ENCODE measurements at places on chromosomes 1 and 21.

DNA sequence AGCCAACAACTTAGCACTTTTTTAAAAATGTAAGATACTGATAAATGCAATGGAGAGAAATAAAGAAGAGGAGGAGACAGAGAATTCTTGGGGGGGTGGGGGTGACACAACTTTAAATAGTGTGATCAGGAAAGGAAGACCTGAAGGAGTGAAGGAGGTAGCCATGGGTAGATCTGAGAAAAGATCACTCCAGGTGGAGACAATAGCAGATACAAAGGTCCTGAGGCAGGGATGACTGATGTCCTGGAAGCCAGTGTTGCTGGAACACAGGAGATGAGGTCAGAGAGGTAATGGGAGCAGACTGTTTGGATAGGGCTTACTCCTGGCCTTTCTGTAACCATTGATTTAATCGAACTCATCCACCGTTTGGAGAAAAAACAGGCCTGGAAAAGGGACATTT is 24.6 kb upstream of the TRABD2B start:
- DNase-seq = no peak

- DNase-seq = no peak
Measured at GRCh38 chr1:201051399-201051798, 27.9 kb upstream of the KIF21B start.

- peak; percentile 24 for DNase-seq
Measured at GRCh38 chr1:237640966-237641365, 249.8 kb downstream of the ZP4 start.

GRCh38 chr1:20430355-20431175 is 55.4 kb downstream of the CAMK2N1 start:
- DNase-seq = peak; percentile 34

DNA sequence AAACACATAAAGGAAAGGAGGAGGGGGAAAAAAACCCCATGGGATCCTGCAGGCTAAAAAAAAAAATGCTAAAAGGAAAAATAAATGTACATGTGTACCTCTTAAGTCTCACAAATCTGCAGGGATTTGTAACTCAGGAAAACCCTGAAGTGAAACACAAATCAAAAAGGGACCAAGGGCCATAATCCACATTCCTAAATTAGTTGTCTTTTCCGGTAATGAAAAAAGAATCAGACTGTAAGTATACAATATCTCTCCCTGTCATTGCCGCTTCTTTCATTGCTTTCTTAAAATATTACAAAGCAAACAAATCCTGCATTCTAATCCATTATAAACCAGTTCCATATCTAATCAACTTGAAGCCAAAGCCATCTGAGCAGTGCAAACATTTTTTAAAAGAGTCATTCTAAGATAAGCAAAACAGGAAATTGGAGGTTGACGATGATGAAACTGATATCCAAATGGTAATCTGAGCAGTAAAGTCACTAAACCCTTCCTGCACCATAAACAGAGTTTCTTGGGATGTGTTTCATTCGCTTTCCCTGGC is 58.7 kb upstream of the SIM2 start:
- DNase-seq = no peak

DNA sequence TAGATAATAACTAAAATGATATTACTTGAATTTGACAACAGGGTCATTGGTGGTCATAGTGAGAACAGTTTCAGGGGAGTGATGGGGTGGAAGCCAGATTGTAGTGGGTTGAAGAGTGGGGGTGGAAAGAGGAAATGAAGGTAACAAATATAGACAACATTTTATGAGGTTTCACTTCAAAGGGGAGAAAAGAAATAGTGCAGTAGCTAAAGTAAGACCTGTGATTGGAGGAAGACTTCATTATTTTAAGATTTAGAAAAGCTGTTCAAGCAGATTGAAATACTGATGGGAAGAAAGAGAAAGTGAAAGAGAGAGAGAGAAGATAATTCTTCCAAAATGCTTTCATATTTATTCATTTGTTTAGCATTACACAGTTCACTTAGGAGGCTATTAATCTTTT is 52.0 kb upstream of the KCNA3 start:
- no peak for DNase-seq

DNA sequence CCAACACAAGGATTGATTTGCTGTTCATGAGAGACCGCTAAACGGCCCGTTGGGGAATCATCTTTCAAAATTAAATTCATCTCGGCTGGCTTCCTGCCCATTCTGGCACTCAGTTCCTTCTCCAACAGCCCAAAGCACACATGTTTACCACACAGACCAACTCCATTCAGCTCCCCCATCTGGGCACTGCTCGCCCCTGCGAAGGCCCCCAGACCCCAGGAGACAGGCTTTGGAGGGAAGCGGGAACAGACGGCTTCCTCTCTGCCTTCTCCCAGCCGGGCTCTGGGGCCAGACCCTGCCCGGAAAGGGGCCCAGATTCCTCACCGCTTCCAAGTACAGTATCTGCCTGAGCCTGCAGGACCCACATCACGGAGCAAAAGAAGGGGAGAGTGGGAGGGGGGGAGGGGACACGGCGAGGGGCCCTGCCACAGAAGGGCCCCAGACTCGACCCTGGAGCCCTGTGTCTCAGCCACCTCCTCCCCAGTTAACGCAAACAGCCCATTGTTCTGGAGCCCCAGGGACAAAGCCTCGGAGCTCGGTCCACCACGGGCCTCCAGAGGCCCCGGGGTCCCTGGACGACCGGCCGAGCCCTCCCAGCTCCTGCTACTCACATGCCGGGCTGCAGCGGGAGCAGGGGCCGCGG is 660 bp downstream of the MEGF6 start:
- peak; percentile 16 for DNase-seq

- no peak for DNase-seq
Measured at GRCh38 chr1:28295936-28296335, 32.9 kb upstream of the MED18 start.

DNA sequence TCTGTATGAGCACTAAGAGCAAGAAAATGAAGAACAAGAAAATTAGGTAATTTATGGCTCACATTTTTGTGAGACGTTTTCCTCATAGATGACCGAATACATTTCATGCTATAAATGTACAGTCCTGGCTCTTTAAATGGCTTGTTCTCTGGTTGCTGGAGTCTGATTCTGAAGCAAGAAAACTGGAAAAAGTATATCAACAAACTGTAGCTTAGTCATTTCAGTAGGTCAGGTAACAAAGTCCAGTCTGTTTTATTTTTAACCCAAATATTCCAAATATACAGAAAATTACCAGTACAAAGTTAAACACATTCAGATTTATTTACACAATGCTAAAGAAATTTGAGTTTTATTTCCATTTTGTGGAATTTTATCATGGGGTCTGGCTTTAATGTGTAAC is 2.5 kb upstream of the MYBPHL start:
- no peak for DNase-seq

DNA sequence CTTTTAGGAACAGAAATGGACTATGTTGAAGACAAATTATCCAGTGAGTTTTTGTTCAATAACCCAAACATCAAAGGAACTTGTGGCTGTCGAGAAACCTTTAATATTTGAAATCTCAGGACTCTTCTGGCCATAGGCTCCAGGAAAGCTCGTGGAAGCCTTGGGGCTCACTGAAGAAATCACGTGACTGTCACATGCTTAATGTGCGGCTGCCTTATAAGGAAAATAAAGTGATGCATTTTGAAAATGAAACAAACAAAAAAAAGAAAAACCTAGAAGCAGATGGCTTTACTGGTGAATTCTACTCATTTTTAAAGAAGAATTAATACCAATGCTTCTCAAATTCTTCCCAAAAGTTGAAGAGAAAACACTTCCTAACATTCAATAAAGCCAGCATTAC is 228.4 kb upstream of the RAB4A start:
- no peak for DNase-seq

DNA sequence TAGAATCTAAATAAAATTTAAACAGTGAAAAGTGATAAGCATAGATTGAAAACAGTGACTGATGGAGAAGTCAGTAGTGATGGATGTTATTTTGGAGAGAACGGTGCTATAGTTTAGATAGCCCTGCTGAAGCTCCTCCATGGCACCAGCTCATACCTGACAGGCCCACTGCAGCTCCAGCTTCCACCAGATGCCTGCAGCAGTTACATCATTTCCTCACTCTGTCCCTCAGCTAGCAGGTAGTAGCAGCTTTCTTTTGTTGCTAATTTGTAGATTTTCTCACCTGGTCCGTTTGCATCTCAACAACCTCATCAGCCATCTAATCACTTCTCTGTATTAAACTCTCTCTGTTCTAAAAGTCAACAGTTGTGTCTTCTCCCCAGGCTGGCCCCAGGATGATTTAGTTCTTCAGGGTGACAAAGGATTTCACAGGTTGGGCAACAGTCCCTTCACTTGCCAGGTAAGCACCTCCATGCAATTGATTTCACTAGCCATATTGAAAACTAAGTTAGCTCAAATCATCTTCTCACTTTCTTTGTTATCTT is 128.3 kb downstream of the LMX1A start:
- no peak for DNase-seq

GRCh38 chr1:169121146-169121923 is 14.8 kb downstream of the ATP1B1 start:
- no peak for DNase-seq

- DNase-seq = no peak
Measured at GRCh38 chr1:186481303-186481888, 20.5 kb upstream of the PDC start.

DNA sequence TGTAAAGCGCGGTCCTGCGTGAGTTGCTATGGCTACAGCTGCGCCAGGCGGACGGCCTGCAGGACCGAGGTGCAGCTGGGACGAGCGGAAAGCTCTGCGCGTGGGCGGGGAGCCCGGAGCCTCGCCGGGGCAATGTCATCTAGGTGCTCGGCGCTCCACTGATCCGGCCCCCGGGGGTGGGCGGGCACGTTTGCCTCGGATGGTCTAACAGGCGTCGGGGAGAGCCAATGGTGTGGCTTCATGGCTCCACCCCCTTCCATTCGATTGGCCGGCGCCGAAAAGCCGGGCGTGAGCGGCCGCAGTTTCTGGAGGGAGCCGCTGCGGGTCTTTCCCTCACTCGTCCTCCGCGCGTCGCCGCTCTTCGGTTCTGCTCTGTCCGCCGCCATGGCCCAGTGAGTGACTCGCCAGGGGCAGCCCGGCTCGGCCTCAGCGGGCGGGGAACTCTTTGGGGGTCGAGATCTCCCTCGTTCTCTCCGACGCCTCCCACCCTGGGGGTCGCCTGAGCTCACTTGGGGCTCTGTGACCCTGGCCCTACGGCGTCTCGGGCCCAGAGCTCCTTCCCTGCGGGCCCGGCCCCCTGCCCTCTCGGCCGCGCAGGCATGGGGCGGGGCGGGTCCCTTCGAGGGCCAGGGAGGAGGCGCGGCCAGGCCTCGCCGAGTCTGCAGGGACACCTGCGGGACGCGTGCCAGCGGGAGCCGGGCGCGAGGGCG is at the start of gene PGD:
Gene PGD (plus strand): TSS at position 331 of the 710 bp plus-strand sequence. CDS start 54 bp downstream, at position 385.
- DNase-seq = peak; percentile 97

GRCh38 chr21:14600569-14601297 is 54.6 kb upstream of the SAMSN1 start:
- DNase-seq = no peak

GRCh38 chr1:2999571-2999970 is 21.7 kb upstream of the ACTRT2 start:
- DNase-seq = no peak

DNA sequence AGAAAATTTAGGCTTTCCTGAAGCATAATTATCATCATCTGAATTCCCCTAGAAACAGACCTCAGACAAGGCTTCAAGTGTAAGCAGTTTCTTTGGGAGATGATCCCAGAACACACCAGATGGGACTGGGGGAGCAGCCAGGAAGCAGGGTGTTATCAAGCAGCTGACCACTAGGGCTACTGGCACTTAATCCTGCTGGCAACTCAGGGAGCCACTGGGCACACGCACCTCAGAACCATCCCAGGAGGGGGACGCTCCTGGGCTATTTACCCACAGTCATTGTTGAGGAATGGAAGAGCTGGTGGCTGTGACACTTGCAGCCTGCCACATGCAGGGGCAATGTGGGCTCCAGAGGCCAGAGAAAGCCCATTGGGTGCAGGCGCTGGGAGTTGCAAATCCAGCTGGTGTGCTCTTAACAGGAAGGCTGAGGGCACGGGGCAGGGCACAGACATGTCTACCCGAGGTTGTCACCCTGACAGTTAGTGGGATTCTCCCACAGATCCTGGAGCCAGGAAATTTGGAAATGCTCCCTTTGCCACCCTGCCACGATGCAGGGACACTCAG is 15.1 kb upstream of the IL22RA1 start:
- DNase-seq = no peak

GRCh38 chr1:114455102-114455785 is 55.8 kb downstream of the TRIM33 start:
- DNase-seq = no peak

GRCh38 chr1:180444522-180444921 is 57.9 kb downstream of the ACBD6 start:
- DNase-seq = peak; percentile 46

DNA sequence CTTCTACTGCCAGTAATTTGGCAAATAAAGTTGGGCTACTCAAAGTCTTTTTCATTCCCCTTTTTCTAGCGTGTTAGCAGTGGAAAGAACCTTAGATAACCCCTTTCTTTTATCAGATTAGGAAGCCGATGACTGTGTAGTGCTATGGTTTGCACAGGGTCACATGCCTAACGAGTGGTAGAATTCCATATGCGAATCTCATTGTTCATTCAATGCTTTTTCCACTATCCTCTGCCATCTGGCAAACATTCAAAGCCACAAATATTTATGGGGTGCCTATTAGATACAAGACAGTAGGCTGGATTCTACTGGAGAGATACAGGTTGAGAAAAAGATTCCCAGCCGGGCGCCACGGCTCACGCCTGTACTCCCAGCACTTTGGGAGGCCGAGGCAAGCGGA is 14.9 kb upstream of the IER5 start:
- DNase-seq = peak; percentile 27

Data from NCI-H1105 treated with DMSO at 0.1 percent for 48 hours (cell line).